ENCODE measurements at places on chromosomes 13 and 19. TPM values are rescaled to one million over a fixed set of nuclear protein-coding genes. Genes with fewer than 3 reads are reported as not detected.

Gene LILRA5
- total RNA-seq, result 0.98 TPM

Gene GRIN2D
- not detected for total RNA-seq

Gene ZNF470
- total RNA-seq, result 2.9 TPM

Gene RNF225
- total RNA-seq, result not detected

Gene ERFL
- 0.15 TPM for total RNA-seq

Gene SIGLEC5
- total RNA-seq, result not detected

Gene BRSK1
- 4.6 TPM for total RNA-seq

Gene PRODH2
- total RNA-seq, result not detected

Gene ASF1B
- total RNA-seq, result 1.2 TPM

Gene HPN
- total RNA-seq, result 18.0 TPM

Gene DKKL1
- 1.8 TPM for total RNA-seq

Gene CRB3
- 30.7 TPM for total RNA-seq

Gene NKPD1
- 1.0 TPM for total RNA-seq

Gene NCR1
- total RNA-seq, result not detected

DNA sequence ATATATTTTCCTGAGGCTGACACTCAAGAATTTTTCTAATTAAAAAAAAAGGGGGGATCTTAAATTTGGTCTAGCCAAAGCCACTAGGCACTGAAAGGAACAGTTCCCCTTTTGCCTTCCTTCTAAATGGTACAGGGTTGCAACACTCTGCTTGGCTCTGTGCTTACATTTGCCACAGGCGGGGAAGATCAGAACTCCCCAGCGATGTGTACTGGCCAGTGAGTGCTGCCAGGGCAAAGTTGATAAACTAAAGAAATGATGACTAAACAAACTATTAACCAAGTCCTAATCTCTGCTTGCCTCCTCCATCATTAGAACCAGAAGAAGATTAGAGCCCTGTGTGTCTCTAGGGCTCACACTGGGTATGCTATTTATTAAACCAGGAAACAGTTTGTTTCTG lies 75.3 kb upstream of the SCEL start:
- DNase-seq, result no peak

GRCh38 chr19:49475191-49475917 lies 1.3 kb downstream of the FLT3LG start:
- DNase-seq, result no peak

DNA sequence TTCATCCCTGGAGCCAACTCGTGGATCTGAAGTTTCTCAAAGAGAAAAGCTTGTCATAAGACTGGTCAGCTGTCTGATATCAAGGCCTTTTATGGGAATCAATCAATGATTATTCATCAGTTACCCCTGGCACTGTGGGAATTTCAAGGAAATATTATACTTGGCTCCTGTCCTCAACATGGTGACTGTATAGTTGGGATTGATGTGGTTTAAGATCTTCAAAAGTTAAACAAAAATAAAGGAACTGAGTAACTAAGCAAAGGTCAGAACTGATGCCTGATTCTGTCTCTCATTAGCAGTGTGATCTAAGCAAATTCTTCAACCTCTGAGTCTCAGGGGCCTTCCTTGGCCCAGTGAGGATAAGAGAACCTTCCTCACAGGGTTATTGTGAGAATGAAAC lies 22.2 kb upstream of the SERPINE3 start:
- DNase-seq, result no peak

DNA sequence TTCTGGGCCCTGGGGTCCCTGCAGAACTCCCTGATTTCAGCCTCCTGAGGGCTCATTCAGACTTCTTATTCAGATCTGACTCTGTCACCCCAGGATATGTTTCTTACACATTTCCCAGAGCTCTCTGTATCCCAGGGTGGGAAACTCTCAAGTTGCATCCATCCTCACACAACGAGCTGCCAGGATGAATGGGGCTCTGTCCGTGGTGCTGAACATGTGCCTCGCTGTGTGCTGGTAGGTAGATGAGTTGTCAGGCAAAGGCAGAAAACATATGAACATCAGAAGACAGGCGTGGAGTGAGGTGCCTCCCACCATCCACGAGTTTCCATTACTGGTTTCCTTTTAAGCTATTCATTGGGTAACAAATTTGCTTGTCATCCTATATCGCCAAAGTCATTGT lies 11.4 kb upstream of the IGFL1 start:
- DNase-seq, result no peak

DNA sequence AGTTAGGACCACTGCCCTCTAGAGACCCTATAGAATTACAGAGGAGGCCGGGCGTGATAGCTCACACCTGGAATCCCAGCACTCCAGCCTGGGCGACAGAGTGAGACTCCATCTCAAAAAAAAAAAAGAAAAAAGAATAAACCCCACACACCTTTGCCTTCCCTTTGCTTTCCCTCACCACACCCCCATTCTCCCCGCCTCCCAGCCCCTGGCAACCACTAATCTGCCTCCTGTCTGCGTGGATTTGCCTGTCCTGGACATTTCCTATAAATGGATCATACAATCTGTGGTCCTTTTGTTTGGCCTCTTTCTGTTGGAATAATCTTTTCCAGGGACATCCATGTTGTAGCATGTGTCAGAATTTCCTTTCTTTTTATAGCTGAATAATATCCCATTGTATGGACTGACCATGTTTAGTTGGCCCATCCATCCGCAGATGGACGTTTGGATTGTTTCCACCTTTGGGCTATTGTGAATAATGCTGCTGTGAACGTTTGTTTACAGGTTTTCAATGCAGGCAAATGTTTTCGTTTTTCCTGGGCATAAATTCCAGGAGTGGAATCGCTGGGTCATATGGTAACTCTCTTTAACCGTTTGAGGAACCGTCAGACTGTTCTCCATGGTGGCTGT lies 15.3 kb downstream of the NACC1 start:
- no peak for DNase-seq

DNA sequence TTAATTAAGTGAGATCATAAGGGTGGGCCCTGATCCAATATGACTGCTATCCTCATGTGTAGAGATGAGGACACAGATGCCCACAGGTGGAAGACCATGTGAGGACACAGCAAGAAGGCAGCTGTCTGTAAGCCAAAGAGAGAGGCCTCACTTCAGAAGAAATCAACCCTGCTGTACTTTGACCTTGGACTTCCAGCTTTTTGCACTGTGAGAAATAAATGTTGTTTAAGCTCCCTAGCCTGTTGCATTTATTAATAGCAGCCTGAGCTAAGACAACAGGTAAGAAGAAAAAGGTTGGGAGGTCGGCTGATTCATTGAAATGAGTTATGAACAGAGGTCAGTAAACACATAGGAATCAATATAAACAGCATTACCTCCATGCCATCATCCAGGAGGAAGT lies 14.8 kb downstream of the PARP4 start:
- no peak for DNase-seq

DNA sequence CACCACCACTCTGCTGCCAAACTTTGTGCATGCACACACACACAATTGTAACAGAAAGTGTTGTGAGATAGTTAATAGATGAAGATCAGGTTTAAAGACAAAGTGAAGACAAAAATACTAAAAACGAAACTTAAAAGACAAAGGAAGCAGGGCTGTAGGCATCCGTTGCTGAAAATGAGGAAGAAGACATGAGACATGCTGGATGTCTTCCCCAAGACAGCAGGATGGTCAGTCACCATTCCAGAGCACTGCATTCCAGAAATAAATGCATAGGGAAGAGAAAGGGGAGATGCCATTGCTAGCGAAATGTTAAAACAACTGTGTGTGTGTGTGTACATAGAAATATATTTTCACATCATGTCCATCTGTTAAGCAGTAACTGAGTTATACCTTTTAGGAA lies 520.1 kb downstream of the SUCLA2 start:
- DNase-seq, result no peak

- DNase-seq, result peak; percentile 48
These were observed 703 bp upstream of the TPM4 start for GRCh38 chr19:16075430-16076153.

DNA sequence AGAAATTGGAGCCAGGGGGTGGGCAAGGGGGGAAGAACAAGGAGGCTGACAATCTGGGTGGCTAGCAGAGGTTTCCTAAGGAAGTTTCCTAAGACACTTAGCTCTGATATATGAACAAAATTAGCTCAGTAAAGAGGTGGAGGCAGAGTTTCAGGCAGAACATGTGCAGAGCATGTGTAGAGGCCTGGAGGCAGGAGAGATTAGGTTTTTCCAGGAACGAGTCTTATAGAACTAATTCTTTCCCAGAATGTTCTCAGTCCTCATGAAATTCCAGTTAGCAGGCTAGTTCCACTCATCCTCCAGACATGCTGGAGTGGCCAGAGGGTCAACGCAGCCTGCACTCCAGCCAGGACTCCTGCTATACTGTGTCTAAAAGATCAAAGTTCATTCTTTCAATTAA lies 184.7 kb downstream of the LACC1 start:
- no peak for DNase-seq

DNA sequence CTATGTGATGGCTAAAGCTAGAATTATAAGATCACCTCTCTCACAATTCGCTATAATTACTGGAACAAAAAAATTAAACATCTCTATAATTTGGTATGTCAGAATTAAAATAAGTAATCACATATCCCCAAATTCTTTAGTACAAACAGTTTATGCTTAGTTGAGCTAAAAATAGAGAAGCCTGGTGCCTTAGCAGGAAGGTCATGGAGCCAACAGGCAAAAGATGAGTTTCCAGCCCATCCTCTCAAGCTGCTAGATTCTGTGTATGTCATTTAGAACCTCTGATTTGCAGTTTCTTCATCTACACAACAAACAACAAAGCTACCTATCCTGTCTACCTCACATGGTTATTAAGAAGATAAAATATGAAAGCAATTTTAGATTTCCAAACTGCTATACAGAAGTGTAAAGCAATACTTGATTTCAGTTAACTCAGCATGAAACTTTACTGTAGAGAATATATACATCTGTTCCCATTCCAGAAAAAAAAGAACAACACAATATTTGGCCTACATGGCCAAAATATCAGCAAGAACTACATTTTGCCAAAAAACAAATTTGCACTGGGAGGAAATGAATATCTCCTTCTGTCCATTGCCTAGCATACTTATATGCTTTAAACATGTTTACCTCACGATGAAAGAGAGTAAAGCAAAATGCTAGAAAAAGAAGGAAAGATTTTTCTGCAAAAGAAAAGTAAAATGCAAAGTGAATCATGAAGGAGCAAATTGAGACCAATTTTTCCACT lies 294.0 kb upstream of the MIR17HG start:
- no peak for DNase-seq

- no peak for DNase-seq
These were observed 104.4 kb downstream of the KLF5 start for GRCh38 chr13:73162912-73163911.

GRCh38 chr13:34462843-34463242 lies 479.2 kb upstream of the NBEA start:
- DNase-seq, result no peak

DNA sequence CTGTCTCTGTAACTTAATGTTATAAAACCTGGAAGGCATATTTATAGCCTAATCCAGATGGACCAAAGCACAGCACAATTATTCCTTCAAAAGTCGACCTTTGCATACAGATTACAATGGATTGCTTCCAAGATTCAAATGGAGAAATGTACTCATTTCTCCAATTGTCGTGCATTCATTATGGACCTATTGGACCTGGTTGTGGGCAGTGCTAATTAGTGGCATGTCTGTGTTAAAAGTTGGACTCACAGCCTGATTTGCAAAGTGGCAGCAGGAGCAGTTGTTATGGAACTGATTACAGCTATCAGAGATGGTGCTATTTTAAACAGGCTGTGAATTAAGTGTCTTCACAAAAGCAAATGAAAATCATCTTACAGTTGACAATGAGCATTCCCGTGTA lies 1529.3 kb upstream of the SLC10A2 start:
- DNase-seq, result no peak

GRCh38 chr13:44778761-44779484 lies 202.8 kb upstream of the TSC22D1 start:
- DNase-seq, result no peak

DNA sequence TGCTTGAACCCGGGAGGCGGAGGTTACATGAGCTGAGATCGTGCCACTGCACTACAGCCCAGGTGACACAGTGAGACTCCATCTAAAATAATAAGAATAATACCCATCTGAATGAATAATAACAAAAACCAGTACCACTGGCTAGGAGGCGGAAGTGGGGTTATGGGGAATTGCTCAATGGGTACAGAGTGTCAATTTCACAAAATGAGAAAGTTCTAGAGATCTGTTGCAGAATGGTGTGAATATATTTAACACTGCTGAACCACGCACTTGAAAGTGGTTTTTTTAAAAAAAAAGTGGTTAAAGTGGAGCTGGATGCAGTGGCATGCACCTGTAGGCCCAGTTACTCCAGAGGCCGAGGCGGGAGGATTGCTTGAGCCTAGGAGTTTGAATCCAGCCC lies 18.5 kb downstream of the KLF2 start:
- DNase-seq, result no peak

- no peak for DNase-seq
These were observed 4.0 kb downstream of the ATP1A3 start for GRCh38 chr19:41990028-41990427.

GRCh38 chr13:95800436-95800835 lies 123.5 kb downstream of the DNAJC3 start:
- no peak for DNase-seq

DNA sequence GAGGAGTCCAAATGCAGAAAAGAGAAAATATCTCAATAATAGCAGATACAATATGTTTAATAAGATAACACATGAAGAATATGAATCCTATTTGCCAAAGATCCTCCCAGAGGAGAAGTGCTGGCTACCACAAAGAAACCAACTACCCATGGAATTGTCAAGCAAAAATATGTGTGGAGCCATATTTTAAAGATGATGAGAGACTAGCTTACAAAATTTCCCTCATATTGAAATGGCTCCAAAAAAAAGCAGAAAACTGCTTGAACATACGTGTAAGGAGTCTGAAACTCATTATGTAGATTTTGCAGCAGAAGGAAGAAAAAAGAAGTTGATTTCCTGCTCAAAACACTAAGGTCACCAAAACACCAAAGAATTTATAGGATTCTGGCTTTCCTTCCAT lies 94.2 kb downstream of the USP12 start:
- no peak for DNase-seq

DNA sequence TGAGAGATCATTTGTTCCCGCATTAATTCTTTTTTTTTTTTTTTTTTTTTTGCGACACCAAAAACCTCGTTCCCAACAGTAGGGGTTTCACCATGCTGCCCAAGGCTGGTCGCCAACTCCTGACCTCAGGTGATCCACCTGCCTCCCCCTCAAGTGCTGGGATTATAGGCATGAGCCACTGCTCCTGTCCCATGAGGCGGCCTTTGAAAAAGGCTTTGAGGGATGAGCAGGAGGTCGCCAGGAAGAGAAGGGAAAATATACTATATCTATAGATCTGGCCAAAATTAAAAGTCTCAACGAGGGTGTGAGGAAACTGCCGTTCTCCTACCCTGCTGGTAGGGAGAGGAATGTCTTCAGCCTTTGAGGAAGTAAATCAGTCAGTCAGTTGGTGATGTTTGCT lies 26.2 kb downstream of the ZNF473 start:
- DNase-seq, result no peak

DNA sequence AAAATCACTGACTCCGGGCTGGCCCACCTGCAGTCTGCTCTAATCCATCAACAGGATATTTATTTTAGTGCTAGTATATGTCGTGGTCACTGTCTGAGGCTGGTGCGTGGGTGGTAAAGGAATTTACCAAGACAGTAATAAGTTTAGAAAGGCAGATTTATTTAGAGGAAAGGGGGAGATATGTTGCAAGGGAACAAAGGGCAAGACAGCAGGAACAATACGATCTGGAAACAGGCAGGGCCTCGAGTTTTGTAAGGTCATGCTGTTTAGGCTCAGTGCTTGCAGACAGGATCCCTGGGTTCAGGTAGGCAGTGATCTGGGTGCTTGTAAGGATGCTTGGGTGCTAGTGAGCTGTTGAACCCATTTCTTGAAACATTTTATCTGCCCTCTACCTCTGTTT lies 748.2 kb upstream of the SLITRK5 start:
- DNase-seq, result no peak
